ENCODE measurements at places on chromosomes 12 and 14.

GRCh38 chr12:50271724-50272247 lies 11.5 kb downstream of the LIMA1 start:
- DNase-seq = no peak

GRCh38 chr14:99684410-99684934 lies 374 bp downstream of the CYP46A1 start:
- DNase-seq = no peak

DNA sequence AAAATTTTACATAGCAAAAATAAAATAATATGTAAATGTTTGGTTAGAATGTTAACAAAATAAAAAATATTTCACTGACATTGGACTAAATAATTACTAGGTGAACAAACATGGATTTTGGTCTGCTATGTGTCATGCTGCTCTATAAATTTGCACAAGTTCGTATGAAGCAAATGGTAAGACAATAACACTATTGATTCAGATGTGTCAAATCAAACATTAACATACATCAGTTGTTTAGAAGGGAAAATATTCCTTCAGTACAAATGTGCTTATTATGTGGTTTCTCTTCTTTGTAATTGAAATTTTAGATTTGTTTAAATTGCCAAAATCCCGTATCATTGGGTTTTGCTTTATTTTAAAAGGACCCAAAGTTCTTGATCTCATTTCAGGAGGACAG lies 46.9 kb downstream of the PAWR start:
- no peak for DNase-seq

GRCh38 chr14:96658611-96659010 lies 138.6 kb upstream of the VRK1 start:
- DNase-seq = no peak

DNA sequence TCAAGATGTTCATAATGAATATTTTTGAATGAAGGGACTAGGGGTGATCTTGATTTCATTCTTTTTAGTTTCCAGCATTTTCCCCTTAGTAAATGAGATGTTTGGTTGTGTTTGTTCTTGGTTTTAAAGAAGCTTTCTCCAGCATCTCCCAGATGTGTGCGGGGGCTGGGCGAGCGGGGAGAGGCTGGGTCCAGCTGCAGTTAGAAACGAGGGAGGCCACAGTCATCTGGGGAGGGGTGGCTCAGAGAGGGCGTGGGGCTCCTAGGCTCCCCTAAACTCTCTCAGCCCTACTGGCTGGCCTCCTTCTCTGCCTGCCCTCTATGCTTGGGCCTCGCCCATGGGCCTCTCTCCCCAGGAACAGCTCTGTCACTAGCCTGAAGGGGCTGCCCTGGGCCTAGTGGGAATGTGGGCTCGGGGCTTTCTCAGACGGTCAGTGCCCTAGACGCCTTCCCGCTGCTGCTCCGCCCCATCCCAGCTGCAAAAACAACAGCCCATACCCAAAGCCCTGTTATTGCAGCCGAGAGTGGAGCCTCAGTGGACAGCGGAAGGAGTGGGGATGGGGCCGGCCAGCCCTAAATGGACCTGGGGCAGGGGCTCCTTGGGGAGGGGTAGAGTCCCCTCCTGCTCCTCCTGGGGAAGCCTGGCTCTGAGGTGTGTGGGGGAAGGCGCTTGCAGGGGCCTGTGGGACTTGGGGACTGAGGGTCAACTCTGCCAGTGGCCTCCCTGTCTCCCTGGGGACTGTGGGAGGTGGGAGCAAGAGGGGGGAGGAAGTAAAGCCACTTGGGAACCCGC lies 18.3 kb upstream of the EIF2B2 start:
- DNase-seq = no peak

GRCh38 chr12:69925291-69925690 lies 100.3 kb downstream of the MYRFL start:
- DNase-seq = no peak

DNA sequence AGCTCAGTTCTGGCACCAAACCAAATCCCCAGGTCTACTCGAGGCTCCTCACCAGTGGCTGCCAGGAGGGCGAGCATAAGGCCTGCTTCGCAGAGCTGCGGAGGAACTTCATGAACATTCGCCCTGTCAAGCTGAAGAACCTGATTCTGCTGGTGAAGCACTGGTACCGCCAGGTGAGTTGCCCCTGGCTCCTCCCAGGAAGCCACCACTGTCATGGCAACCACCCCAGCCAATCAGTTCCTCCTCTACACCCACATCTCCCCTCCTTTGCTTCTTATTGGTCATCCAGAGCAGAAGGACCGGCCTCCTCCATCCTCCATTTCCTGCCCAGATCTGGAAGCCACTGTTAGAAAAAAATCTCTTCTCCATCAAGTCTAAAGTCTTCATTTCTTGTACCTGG lies 17.2 kb upstream of the OAS2 start:
- DNase-seq = no peak

DNA sequence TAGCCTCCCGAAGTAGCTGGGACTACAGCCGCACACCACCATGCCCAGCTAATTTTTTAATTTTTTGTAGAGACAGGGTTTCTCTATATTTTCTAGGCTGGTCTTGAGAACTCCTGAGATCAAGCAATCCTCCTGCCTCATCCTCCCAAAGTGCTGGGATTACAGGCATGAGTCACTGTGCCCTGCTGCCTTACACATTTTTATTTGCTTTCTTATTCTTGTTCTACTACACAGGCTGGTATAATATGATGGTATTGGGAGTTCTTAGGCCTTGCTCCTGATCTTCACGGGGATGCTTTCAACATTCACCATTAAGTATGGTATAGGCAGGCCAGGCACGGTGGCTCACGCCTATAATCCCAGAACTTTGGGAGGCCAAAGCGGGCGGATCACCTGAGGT lies 21.2 kb downstream of the DGLUCY start:
- no peak for DNase-seq

DNA sequence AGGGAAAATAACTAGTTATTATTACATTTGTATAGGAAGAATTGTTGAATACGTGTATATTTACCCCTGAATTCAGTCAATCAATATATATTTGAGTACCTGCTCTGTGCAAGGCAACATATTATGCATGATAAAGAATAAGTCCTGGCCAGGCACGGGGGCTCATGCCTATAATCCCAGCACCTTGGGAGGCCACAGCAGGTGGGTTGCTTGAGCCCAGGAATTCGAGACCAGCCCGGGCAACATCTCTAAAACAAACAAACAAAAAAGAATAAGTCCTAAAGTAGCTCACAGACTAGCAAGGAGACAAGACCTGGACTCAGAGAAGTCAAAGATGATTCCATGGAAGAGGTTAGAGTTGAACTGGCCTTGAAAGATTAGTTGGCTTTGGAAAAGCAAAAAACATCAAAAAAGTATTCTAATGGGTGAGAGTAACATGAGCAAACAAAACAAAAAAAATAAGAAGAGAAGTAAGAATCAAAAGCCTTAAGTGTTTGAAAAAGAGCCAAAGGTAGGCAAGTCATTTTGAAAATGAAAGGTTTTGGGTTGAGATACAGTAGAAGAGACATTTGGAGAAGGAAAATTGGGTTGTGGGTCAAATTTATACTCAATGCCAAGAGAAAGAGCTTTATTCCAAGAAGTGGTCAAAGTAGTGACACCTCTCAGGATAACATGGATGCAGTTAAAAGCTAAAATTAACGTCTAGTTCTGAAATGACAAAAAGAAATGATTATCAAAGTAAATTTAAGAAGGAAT lies 115.2 kb upstream of the BCAT1 start:
- DNase-seq = no peak

DNA sequence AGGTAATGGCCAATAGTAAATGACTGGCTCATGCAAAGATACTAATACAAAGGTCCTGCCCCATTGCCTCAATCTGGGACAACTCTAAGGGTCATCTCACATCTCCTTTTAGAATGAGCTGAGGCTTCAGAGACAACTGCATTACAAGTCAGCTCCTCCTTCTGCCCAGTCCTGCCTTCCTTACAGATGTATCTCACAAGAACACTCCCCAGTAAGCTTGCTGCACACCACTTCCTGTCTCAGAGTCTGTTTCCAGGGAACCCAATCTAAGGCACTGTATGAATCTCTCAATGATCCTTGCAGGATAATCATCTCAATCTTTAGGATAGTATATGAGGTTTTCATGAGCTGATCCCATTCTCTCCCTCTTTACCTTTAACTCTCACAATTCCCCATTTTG lies 57.8 kb upstream of the ZDHHC17 start:
- DNase-seq = no peak

DNA sequence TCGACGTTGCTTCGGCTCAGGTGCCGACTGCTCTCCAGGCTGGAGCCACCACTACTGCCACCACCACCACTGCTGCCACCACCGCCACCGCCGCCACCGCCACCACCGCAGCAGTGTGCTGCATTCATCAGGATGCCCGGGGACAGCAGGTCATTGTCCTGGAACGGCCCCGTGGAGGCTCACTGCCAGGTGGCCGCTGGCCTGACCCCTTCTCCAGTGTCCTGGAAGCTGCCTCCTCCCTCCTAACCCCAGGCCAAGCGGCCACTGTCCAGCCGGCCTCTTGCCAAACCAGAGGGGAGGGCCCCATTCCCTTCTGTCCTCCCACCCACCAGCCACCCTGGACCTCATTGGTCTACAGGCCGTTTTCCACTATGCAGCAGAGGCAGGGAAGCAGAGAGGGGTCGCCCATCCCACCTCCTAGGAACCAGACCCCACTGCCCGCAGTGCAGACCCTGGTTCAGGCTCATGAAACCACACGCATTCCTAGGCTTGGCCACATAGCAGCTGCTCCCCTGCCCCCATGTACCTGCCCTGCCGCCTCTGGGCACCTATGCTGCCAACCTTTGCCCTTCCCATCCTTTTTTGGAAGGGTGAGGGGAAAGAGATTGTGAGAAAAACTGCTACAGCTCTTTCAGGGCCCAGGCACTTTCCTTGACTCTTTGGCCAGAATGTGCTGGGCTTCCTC lies 15.2 kb downstream of the ARL6IP4 start:
- no peak for DNase-seq

DNA sequence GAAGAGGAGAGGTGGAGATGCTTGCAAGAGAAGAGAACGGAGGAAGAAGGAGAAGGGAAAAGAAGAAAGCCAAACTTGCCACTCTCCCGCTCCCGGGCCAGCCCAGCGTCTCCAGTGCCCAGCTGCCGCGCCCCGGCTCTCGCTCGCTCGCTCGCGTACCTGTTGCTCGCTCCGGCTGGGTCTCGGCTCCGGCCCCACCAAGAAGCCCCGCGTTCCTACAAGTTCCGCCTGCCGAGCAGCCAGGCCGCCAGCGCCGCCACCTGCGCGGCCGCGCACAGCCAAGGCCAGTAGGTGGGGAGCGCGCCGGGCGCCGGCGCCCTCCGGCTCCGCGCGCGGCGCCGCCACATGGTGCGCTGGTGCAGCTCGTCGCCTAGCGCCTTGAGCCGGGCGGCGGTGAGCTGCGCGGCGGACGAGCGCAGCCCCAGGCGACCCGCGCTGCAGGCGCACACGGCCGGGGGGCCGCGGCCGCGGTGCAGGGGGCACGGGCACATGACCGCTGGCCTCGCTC lies 370 bp downstream of the HRK start:
- DNase-seq = peak; percentile 3

- no peak for DNase-seq
These were observed 103.0 kb downstream of the C12orf42 start for GRCh38 chr12:103392722-103393121.

GRCh38 chr12:57620245-57620935 lies 9.2 kb downstream of the ARHGEF25 start:
- no peak for DNase-seq

- DNase-seq = no peak
These were observed 155.5 kb downstream of the PRKCH start for GRCh38 chr14:61476754-61477410.

- DNase-seq = no peak
These were observed 151.4 kb upstream of the AVPR1A start for GRCh38 chr12:63302269-63302940.

DNA sequence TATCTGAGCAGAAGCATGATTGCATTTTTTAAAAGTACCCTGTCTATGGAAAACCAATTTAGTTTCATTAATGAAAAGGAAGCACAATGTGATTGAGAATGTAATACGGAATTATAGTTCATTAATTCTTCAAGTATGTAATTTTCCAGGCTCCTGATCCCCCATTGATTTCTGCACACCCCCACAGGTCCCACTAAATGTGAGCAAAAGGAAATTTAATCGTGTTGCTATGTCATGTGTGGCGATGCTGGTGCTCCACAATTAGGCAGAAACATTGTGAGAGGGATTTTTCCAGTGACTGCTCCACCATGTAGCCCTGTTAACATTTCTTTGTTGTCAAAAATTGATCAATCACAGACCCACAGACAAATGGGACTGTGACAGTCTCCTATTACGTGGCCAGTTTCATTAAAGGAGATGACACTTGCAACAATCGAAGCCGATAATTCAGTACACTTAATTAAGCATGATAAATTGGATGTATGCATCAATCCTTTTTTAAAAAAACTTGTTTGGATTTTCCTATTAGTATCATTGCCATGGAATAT lies 306.0 kb downstream of the NELL2 start:
- DNase-seq = no peak

- no peak for DNase-seq
These were observed 10.3 kb downstream of the VEZT start for GRCh38 chr12:95227818-95228356.

- no peak for DNase-seq
These were observed 6.3 kb upstream of the SERPINA1 start for GRCh38 chr14:94394581-94395207.

- DNase-seq = no peak
These were observed 181.3 kb downstream of the ITPR2 start for GRCh38 chr12:26651566-26652188.

DNA sequence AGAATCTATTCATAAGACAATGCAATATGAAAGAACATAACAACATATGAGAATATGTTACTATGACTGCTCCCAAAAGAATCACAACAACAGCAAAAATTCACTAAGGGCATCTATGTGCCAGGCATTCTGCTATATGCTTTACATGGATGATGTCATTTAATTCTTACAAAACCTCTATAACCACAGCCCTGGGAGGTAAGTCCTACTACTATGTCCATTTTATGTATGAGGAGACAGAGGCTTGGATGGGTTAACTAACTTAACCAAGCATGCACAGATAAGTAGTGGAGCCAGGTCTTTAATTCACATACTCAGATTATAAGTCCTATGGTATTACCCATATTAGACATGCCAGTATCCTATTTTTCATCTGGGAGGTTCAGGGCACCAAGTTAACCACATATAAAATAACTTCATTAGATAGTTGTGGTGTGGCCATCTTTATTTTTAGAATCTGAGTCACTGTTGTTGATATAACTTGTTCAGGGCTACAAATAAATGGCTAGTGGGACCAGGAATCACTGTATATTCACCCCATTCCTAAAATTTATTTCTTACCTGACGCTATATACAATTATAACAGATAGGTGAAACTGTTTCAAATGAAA lies 33.2 kb upstream of the RAD51AP1 start:
- no peak for DNase-seq

All from activated CD4-positive, CD25-positive, alpha-beta regulatory T cell (primary cell).